ENCODE measurements at places on chromosomes 6 and 20. TPM values are rescaled to one million over a fixed set of nuclear protein-coding genes. Genes with fewer than 3 reads are reported as not detected.

- no peak for DNase-seq
Measured at GRCh38 chr6:112214739-112215269, 39.6 kb downstream of the LAMA4 start.

- no peak for DNase-seq
Measured at GRCh38 chr6:6655805-6656251, 67.3 kb downstream of the LY86 start.

DNA sequence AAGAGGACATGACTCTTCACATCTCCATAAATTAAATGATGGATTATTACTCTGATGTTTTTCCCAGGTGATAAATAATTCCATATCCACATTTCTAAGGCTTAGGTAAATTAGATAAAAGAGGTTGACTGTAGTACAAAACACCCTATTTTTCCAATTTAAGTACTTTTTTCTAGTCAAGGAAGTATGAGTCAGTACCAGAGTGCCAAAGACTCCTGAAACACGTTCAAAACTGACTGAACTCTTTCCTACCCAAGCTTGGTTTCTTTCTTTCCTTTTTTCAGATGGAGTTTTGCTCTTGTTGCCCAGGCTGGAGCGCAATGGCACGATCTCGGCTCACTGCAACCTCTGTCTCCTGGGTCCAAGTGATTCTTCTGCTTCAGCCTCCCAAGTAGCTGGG is 85.0 kb downstream of the DOK5 start:
- no peak for DNase-seq

DNA sequence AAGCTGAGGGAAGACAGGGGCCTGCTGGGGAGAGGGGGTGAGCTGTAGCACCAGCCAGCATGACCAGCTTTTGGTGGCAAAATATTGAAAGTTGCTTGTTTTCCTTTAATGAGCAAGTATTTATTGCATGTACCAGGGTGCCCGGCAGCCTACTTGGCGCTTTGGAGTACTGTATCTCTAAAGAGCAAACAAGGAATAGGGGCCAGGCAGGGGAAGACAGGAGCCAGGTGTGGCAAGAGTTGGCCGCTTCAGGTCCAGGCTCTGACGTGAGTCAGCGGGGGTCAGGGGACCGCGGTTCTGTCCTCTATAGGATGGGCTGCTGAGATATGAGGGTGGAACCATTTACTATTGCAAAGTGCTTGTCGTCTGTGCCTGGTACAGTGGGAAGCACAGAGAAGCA is 63.1 kb downstream of the PSMG4 start:
- DNase-seq, result no peak

- no peak for DNase-seq
Measured at GRCh38 chr6:137315081-137315480, 95.9 kb upstream of the IFNGR1 start.

DNA sequence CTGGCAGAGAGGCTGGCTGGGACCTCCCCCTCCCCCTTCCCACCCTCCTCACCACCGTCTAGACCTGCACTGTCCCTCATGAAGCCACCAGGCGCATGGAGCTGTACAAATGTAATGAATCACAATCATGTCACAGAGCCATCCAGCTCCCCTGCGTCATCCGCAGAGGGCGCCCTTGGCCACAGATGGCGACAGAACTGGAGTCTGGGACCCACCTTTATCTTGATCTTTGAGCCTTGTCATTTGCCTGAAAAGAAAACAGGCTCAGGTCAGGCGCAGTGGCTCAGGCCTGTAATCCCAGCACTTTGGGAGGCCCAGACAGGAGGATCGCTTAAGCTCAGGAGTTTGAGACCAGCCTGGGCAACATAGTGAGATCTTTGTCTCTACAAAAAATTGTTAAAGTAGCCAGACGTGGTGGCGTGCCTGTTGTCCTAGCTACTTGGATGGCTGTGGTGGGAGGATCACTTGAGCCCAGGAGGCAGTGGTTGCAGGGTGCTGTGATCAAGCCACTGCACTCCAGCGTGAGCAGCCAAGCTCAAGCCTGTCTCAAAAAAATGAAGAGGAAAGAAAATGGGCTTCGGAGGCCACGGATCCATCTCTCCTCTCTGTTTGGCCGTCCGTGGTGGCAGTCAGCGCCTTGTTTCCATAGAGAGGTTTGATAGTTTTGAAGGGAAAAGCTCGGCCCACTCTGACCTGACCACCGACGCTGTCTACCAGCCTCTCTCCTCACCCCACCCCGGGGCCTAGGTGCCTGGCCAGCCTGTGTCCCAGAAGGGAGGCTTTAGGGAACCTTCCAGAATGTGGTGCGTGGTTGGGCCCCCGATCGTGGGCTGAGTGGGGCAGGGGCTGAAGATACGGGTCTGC is 6.2 kb downstream of the COL9A3 start:
- DNase-seq, result no peak

DNA sequence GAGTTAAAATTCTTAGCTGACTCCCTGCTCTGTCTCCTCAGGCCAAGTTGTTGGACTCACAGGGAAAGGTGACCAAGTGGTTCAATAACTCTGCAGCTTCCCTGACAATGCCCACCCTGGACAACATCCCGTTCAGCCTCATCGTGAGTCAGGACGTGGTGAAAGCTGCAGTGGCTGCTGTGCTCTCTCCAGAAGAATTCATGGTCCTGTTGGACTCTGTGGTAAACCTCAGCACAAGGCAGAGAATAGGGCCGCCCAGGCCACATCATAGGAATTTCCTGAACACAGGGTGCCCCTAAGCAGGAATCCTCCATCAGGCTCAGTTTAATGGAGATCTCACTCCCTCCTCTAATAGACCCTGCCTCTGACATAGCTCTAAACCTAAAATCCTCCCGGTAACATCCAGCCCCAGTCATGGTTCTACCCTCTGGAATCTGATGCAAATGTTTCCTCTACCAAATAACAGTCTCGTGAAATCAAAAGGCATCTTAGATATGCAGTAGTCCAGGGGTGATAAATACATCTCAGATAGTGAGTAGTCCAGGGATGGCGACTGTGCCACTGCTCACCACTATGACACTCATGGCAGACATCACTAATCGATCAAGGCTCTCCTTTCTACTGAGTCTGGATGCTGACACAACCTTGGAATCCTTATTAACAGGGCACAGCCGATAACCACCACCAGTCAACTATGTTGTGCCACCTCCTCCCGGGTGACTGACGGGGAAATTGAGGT is 18.3 kb downstream of the BPIFB1 start:
- no peak for DNase-seq

GRCh38 chr6:102407886-102408741 is 1014.6 kb downstream of the GRIK2 start:
- no peak for DNase-seq

GRCh38 chr6:21181866-21182265 is 411.7 kb upstream of the SOX4 start:
- DNase-seq, result no peak

The CALHM4 gene
- total RNA-seq, result not detected

The ANKRD6 gene
- 14.0 TPM for total RNA-seq

The BPIFB2 gene
- not detected for total RNA-seq

The PLA2G7 gene
- total RNA-seq, result 0.10 TPM

The ARMC2 gene
- total RNA-seq, result 1.0 TPM

Data from glomerular endothelial cell (primary cell).